Fibroblast of the aortic adventitia (primary cell): ENCODE measurements at places on chromosomes 5 and 9. TPM values are rescaled to one million over a fixed set of nuclear protein-coding genes. Genes with fewer than 3 reads are reported as not detected.

The PCDHAC2 gene
- total RNA-seq: 0.57 TPM in 1 of 2 replicates, not detected in the other

The C7 gene
- 2.4 and 762 TPM in 2 replicates for total RNA-seq

The CBY3 gene
- not detected in 2 replicates for total RNA-seq

The CD180 gene
- 0.09 and 0.16 TPM in 2 replicates for total RNA-seq

The HACD4 gene
- 0.82 and 4.8 TPM in 2 replicates for total RNA-seq

The PCDHB2 gene
- 0.36 and 0.82 TPM in 2 replicates for total RNA-seq

The CDKN2B-AS1 gene
- 6.4 and 12.9 TPM in 2 replicates for total RNA-seq
